CD14-positive monocyte (primary cell): ENCODE measurements at places on chromosomes 2 and 18.

DNA sequence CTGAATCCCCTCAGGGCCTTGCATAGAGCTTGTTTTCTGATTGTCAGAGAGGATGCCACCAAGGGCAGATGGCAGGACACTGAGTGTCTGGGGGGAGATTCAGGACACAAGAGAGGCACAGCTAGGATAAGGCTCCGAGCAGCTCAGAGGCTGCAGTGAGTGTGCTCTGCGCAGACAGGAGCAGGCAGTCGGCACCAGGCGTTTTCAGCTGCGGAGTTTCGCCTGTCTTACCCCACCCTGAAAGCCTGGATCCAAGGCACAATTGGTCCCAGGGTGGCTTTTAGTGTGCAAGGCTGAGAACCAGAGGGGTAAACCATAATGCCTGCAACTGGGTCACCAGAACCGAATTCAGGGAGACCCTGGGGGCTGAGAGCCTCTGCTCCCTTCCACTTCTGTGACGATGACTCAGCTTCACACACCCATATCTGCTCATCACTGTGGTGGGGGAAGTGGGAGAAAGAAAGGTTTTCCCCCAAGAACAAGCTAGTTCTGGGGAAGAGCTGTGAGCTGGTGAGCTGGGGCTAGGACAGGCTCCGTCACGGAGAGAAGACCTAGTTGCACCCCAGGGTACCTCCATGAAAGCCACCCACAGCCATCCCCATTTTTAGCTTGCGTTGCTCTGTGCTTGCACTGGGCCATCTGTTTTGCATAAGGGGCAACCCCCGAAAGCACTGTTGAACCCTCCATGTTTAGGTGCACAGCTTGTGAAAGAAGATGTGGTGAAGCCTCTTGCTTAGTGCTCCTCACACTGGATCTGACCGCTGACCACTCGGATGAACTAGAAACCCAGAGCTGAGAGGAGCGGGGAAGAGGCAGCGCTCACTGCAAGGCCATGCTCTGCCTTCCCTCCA lies 173.7 kb downstream of the CELF4 start:
- DNase-seq, result no peak

DNA sequence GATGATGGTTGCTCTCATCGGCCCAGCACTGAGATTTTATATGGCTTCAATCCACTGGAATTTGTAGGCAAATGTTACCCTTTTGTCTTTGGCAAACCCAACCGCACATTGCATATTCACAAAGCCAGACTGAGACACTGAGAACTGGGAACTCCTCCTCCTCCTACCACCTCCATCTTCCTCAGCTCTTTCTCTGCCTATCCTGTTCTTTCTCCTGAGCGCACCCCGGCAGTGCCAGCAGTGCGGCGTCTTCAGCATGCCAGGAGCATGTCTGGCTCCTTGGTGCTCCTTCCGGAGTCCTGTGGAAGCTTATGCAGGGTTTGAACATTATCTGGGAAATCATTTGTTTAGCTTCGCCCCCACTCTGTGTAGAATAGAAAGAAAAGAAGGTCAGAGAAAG lies 50.8 kb downstream of the TRIB2 start:
- no peak for DNase-seq

- DNase-seq, result no peak
These were observed 1573.4 kb upstream of the NXPH2 start for GRCh38 chr2:140353541-140353940.

DNA sequence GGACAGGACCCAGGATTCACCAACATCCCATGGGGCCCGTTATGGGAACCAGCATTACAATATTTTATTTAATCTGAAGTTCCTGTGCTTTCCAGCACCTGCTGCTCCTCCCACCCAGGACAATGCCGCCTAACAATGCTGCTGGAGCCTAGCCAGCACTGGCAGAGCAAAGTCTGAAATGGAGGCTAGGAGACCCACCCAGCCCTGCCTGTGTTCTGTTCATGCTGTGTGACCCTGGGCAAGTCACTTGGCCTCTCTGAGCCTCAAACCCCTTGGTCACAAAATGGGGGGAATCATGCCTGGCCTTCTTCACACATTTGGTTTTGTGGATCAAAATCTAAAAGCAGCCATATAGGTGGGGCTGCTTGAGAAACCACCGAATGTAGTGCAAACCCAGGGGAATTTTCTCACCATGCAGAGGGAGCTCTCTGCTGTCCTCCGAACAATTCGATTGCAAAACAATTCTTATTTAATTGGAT lies 38.5 kb upstream of the ODC1 start:
- no peak for DNase-seq

DNA sequence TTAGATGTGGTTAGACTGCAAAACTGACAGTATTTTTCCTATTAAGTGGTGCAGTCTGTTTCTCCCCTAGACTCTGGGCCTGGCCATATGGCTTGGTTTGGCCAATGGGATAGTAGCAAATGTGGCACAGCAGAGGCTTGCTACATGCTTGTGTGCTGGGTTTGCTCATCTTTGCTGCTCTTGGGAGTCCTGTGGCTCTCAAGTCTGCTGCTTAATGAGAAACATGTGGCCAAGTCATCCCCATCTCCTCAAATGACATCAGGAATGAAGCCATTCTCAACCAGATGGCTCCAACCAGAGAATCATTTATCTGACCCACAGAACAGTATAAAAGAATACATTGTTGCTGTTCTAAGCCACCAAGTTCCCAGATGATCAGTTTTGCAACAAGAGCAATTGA lies 57.1 kb upstream of the PAX3 start:
- no peak for DNase-seq

DNA sequence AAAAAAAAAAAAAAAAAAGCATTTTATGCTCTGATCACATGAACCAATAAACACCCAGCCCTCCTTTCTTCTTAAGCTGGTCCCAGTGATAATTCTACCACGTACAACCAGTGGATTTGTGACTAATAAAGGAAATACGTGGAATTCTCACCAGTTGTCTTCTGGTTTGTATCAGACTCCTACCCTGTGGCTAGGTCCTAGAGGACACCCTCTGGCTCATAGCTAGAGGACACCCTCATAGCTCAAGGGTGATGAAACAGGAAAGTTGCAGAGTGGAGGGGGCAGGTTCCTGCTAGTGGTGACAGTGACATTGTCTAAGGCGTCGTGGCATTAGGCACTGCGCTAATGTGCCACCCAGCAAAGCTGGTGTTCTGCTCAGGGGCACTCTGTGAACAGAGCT lies 167.8 kb downstream of the BCL11A start:
- peak; percentile 81 for DNase-seq

GRCh38 chr2:162608901-162609300 lies 229.7 kb downstream of the KCNH7 start:
- no peak for DNase-seq

DNA sequence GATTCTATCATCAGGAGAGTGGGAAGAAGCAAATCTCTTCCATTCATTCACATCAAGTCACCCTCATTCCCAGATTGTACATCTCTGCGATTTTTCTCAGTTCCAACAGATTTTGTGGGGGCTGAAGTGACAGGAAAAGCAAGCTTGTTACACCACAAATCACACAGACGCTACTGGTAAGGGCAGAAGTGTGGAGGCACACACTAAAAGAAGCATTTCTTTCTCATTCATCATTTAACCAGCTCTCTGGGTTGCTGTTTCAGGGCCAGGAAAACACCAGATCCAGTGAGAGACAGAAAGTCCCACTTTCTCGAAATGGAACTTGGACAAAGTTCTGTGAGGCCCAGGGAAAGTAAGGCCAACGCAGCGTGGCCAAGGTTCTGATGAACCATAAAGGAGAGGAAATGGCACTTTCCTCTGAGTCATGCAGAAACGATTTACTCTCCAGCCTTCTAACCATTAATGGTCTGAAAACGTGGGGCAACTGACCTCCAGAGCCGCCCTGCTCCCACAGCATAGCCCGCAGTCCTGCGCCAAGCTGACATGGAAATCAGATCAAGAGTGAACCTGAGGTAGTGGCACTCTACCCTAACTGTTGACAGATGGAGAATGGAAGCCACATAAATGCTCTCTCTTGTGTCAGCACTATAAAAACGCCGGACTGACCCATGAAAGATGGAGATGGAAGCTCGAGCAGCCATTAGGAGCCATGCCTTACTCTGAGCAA lies 191.0 kb downstream of the C1D start:
- DNase-seq, result no peak

GRCh38 chr2:160794926-160795325 lies 301.3 kb upstream of the RBMS1 start:
- no peak for DNase-seq

GRCh38 chr2:59919579-59919978 lies 633.9 kb downstream of the BCL11A start:
- DNase-seq, result no peak

- no peak for DNase-seq
These were observed 56.1 kb upstream of the NAB1 start for GRCh38 chr2:190592831-190593230.

DNA sequence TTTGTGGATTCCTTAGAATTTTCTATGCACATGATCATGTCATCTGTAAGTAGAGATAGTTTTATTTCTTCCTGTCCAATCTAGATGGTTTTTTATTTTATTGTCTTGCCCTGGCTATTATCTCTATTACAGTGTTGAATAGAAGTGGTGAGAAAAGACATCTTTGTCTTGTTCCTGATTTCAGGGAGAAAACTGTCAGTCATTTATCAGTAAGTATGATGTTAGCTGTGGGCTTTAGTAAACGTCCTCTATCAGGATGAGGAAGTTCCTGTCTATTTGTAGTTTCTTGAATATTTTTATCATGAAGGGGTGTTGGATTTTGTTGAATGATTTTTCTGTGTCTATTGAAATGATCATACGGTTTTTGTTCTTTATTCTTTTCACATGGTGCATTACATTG lies 5.3 kb downstream of the PLEKHH2 start:
- no peak for DNase-seq

GRCh38 chr2:11938196-11938595 lies 191.8 kb downstream of the LPIN1 start:
- DNase-seq, result no peak

DNA sequence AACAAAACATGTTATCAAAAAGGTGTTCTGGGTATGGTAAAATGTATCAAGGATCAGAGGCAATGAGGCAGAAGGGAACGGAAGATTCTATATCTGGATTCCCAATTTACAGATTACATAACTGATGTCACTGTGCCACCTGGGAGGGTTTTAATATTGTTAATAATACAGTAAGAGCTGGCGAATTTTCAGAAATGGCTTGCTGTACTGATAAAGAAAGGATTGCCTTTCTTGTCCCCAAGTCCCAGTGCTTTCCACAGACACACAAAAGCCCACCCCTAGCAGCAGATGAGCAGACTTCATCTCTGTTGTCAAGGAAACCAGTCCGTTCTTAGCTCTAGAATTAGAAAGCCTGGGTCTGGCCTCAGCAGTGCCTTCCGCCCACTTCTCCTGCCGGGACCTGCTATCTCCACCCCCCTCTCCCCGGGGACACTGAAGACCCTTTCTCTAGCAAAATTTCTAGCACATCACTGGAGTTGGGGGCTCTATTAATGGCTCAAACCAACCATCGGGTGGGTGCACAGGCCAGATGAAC lies 34.3 kb downstream of the ADD2 start:
- DNase-seq, result no peak

- no peak for DNase-seq
These were observed 2.2 kb downstream of the PLEKHA3 start for GRCh38 chr2:178482437-178482836.

GRCh38 chr2:62475172-62476011 lies 30.6 kb downstream of the TMEM17 start:
- DNase-seq, result no peak

- peak; percentile 39 for DNase-seq
These were observed 56.9 kb upstream of the CCDC141 start for GRCh38 chr2:179106676-179107428.

DNA sequence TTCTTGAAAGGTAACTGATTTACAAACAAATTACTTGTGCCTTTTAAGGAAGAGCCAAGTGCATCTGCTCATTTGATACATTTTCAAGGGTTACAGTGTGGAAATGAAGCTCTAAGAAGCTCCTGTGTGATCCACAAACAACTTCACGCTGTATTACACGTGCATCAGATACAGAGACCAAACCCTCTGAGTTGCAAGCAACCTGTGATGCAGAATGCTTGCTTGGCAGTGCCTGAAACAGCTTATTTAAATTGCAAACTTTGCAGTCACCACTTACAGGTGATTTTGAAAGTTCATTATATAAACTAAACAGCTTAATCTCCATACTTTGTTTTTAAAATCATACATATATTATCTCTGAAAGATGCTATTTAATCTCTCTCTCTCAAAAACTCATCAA lies 50.1 kb downstream of the ZEB2 start:
- no peak for DNase-seq

- DNase-seq, result no peak
These were observed 680 bp upstream of the LBH start for GRCh38 chr2:30230497-30231211.

DNA sequence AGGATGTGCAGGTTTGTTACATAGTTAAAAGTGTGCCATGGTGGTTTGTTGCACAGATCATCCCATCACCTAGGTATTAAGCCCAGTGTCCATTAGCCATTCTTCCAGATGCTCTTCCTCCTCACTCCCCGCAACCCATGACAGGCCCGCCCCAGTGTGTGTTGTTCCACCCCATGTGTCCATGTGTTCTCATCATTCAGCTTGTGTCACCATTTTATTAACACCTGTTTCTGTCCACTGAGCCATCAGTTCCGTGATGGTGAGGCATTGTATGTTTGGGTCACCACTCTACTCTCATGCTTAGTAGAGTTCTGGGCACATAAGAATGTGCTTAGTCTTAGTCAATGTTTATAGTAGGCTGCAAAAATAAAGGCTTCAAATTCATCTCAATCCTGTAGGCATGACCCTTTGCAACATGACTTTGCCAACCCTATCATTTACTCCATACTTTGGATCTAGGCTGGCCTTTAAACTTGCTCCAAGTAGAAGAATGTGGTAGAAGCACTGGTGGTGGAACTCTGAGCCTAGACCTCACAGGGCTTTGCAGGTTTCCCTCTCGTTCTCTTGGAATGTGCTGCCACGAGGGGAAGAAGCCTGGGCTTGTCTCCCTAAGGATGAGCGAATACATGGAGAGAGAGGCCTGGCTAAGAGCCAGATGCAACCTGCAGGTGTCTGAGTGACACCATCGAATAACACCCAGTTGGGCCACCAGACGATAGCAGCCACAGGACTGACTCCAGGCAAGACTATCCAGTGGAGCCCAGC lies 161.5 kb downstream of the NAPG start:
- DNase-seq, result no peak

DNA sequence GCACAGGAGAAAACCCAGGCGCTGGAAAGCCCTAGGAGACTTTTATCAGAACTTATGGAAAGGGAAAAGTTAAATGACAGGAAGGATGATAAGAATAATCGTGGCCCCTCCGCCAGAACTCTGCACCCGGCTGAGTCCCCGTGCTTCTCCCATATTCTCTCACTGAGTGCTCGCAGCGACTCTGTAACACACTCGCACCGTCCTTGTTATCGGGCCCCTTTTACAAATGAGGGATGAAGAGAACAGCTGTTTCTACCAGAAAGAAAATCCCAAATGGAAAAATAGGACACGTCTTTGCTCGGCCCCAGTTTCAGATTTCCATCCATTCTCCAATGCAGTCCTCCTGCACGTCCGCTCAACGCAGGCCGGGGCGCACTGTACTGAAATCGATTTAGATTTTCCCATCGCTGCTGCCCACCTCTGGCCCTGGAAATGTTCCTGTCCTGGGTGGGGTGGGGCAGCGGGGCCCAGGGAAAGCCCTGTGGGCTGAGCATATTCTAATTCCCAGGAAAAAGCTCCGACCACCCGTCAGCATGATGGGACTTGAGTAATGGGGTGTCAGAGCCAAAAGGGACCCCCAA lies 66.4 kb downstream of the KCNF1 start:
- DNase-seq, result no peak

- no peak for DNase-seq
These were observed 84.3 kb downstream of the ACOXL start for GRCh38 chr2:110816404-110817365.

GRCh38 chr18:57666818-57667497 lies 45.3 kb upstream of the NARS1 start:
- DNase-seq, result peak; percentile 95
